ENCODE measurements at places on chromosomes 7 and 10.

GRCh38 chr10:44388641-44389040, 3.7 kb upstream of the CXCL12 start:
- no peak for DNase-seq

GRCh38 chr10:48465860-48466521, 138.9 kb downstream of the ARHGAP22 start:
- DNase-seq: no peak

DNA sequence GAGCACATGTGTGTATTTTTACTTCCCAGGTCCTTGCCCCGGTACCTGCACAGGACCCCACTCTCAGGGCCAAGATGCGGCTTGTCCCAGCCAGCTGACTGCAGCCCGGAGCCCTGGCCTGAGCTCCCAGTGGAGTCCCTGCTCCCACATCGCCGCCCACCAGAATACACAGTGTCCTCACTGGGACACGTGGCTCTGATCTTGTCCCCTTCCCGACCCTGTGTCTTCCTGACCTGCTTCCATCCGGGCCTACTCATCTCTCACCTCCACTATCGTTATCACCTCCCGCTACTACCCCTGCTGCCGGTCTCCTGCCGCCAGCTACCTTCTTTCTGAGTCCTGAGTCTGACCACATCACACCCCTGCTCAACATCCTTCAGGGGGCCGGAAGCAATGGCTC, 146.3 kb upstream of the CHST15 start:
- DNase-seq: no peak

- peak; percentile 39 for DNase-seq
These were observed 738 bp downstream of the VPS26A start for GRCh38 chr10:69124563-69125268.

DNA sequence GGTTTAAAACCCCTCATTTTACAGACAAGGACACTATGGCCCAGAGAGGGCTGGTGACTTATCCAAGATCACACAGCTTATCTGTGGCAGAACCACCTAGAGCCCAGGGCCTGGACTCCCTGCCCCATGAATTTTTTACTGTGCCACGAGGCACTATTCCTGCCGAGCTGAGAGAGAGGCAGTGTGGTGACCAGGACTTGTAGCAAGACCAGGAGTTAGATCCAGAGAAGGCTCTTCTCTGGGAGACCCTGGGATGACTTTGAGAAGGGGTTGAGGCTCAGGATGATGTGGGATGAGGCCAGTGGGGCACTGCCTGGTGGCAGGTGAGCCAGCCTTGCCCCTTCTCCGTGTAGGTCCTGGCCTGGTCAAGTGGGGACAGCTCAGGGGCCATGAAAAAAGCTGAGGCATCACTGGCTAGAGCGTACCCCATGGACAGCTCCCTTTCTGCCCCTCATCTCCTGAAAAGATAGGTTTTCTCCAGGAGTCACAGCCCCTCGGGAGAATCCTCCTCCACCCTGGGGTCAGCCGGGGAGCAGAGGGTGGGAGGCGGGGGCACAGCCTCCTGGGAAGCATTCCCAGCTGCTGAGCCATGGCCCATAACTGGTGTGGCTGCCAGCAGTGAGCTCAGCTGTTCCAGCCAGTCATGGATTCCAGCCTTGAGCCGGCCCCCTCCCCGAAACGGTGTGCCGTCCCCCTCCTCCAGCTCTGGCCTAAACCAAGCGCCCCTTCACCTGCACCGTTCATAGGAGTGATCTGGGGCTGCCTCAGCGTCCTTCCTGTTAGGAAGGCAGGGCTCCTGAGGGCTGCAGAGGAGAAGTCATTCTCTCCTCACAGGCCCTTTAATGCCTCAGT, 5.8 kb downstream of the FLNC start:
- no peak for DNase-seq

DNA sequence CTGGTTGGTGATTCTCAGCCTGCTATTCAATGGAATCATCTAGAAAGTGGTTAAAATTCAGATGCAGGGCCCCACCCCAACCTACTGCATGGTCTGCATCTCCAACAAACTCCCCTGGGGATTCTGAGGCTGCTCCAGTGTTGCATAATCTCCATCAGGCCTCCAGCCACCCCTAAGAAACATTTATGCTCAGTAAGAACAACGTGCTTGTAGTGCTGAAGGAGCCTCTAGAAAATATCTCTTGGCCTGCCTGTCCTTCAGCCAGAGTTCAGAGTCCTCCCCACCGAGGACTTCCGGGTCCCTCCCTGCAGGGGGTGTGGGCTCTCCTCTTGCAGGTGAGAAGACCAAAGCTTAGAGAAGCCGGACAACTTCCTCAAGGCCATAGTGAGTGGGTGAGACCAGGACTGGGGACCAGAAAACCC, 159.8 kb downstream of the SH3PXD2A start:
- no peak for DNase-seq

DNA sequence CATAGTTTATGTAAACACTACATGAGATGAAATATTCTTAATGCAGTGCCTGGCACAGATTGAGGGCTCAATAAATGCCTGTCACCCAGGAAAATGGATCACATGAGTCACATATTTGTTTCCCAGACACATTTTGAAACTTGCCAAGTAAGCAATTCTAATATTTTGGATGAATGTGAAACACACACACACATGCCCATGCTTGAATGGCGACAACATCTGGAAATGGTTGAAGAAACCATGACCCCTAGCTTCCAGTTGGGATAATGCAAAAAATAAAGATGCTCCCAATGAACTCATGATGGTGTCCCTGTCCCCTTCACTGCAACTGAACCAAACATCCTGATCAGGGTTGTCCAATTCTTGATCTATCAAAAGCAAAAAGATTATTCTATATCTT, 797.3 kb downstream of the XPNPEP1 start:
- DNase-seq: no peak

GRCh38 chr10:72243822-72244437, 27.9 kb upstream of the ASCC1 start:
- DNase-seq: no peak

DNA sequence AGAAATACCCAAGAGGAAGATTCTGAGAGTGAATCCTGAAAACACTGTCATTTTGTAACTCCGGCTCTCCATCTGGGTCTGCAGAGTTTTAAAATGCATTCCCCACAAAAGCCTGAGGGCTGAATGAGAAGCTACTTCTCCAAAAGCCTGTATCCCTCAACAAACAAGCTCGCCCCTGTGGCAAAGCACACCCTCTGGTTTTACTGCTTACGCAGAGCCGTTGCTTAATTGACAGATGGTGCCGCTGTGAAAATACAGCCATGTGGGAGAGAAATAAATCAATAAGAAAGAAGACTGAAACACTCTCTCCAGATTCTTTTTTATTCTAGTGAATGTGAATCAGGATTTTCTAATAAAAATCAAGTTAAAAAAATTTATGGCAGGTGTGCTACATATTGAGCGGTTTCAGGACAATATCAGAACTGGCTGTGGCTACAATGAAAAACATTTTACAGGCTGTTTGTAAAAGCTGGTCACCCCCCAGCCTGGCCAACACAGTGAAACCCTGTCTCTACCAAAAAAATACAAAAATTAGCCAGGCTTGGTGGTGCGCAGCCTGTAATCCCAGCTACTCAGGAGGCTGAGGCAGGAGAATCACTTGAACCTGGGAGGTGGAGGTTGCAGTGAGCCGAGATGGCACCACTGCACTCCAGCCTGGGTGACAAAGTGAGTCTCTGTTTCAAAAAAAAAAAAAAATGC, 32.5 kb downstream of the C7orf33 start:
- DNase-seq: no peak

GRCh38 chr7:40101201-40101600, 33.2 kb downstream of the MPLKIP start:
- no peak for DNase-seq

- no peak for DNase-seq
These were observed 22.9 kb downstream of the BTBD16 start for GRCh38 chr10:122293961-122294380.

DNA sequence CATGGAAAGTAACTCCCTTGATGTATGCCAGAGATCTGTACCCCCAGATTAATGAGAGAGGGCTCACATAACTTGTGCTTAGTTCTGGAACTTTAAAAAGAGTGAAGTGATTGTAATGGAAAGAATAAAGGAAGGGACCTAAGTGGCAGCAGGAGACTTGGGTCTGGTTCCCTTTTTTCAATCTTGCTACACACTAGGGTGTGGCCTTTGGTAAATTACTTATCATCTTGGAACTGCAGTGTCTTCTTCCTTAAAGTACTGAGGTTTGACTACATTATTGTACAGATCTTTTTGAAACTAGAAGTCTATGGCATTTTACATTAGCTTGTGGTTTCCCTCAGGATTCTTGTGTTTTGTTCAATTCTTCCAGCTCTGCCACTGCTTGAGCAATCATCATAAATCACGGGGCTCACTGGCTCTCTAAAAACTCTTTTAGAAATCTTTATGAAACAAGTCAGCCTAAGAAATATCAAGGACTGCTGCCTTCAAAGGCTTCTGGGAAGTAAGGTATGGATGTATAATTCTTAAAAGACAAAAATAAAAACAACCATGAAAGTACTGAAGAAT, 22.5 kb upstream of the CHRM2 start:
- no peak for DNase-seq

DNA sequence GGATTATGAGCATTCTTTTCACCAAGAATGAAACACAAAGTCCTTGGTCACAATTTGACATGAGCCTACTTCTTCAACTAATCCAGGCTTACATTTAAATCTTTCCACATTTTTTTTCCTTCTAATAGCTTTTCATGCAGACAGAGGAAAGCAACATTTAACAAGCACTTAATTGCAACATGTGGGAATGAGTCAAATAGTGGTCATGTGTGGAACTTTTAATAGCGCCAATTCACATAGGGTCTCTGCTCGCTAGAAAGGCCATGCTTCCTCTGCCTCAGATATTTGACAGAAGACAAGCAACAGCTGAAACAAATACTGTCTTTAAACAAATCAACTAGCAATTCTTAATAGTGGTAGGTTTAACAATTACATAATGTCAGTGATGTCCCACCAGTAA, 285.9 kb upstream of the ETV1 start:
- DNase-seq: no peak

- DNase-seq: no peak
These were observed 1.1 kb downstream of the SP4 start for GRCh38 chr7:21429021-21429420.

Data from stimulated activated CD4-positive, alpha-beta T cell treated with anti-CD3 and anti-CD28 coated beads, Interleukin-1b, Interleukin-23, amount 100 ng/mL, for 48 hours (primary cell).